ENCODE measurements at places on chromosomes 3 and 15.

DNA sequence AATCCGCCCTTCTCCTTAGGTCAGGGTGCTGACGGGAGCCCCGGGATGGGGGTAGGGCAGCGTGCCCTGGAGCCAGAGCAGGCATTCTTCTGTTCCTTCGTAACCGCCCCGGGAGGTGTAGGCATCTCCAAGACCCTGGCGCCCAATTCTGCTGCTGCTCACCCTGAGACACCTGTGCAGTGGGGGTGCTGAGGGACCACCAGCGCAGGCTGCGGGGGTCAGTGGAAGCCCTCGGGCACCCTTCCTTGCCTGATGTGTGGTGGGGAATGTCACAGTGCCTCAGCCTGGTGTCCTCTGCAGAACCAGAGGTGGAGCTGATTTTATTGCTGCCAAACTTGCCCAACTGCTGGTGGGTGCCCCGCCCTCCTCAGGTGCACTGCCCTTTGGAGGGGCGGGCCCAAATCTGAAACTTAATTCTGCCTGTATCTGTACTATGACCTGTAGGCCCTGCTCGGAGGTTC lies 7.3 kb downstream of the CSK start:
- no peak for DNase-seq

GRCh38 chr15:51168700-51169099 lies 74.0 kb upstream of the TNFAIP8L3 start:
- no peak for DNase-seq

- no peak for DNase-seq
These were observed 1.1 kb downstream of the ZBTB20 start for GRCh38 chr3:115146032-115146417.

- DNase-seq, result no peak
These were observed 1040.1 kb upstream of the NR2F2 start for GRCh38 chr15:95290176-95290974.

GRCh38 chr15:65888981-65889380 lies 19.7 kb downstream of the RAB11A start:
- DNase-seq, result no peak

- DNase-seq, result no peak
These were observed 44.0 kb downstream of the KLF15 start for GRCh38 chr3:126313166-126313565.

DNA sequence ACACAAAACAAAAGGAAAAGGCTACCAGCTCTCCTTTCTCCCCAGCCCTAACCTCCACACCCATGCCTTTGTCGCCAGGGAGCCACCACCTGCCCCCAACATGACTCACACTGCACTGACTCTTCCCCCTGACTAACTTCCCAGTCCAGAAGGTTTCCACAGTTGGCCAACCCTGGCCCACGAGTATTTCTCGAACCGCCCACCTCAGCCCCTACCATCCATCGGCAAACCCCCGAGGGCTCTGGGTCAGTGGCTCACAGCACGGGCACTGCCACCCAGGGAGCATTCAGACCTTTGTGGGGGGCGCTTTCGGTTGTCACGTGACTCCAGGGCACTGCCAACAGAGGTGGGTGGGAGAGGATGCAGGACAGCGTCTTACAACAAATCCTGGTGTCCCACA lies 152.3 kb downstream of the LRRC28 start:
- no peak for DNase-seq

DNA sequence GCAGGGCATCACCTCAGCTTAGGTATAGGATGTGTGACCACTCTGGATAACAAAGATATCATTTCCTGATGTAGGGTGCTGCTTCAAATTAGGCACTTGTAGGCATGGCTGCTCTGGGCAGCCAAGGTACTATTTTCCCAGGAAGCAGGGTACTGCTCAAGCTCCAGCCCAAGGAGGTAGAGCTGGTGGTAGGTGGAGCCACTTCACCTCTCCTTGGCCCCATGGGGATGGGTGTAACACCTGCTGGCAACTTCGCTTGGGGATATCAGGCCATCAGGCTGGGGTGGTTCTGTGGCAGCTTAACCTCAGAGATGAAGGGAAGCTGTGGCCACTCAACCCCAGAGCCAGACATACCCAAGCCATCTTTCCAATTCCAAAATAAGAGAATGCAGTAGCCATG lies 147.1 kb upstream of the IGF1R start:
- no peak for DNase-seq

- no peak for DNase-seq
These were observed 805.8 kb downstream of the FHIT start for GRCh38 chr3:60445446-60445845.

- no peak for DNase-seq
These were observed 5.9 kb upstream of the NGRN start for GRCh38 chr15:90259524-90259923.

DNA sequence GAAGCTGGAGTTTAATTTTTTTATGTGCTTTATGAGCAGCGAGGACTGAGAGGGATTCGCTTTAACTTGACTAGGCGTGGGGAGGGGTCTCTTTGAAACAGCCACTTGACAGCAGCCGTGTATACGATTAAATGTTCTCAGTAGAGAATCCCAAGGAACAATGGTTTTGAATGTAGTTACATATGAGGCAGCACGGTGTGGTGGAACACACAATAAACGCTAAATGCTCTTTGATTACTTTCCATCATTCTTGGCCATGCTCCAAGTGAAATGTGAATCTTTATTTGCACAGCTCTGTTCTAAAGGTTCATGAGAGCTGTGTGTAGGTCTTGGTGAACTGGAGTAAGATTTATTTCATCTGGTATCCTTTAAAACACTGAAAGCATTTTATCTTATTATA lies 251.4 kb upstream of the TGFBR2 start:
- DNase-seq, result no peak

DNA sequence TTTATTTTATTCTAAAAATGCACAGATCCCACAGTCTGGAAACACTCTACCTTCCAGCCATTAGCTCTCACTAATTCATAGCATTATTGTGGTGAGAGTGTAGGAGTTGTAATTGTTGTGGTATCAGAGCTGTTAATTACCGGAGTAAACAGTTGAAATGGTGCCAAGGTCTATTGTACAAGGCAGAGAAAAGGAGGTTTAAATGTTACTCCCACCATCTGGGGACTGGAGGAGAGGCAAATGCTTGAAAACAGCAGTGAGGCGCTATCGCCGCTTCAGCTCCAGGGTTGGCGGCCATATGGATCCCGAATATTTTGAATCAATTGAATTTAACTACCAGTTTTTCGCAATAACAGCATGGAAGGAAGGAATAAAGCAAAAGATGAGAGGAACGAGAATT lies 113.1 kb upstream of the C15orf61 start:
- no peak for DNase-seq

- no peak for DNase-seq
These were observed 105.0 kb downstream of the CLASP2 start for GRCh38 chr3:33613041-33613440.

DNA sequence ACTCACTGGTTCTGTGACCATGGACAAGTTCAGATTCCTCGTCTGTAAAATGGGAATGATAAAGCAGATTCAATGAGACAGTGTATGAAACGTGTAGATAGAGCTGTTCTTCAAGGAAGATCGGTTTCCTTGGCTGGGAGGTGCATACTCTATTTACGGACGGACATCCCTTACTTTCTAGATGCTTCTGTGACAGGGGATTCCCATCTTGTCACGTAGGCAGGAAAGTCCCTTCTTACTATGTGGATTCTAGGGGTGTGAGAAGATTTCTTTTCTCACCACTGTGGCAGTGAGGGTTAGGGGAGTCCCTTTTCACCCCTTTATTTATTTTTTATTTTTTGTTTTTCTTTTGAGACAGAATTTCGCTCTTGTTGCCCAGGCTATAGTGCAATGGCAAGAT lies 180.9 kb upstream of the TBL1XR1 start:
- no peak for DNase-seq

- no peak for DNase-seq
These were observed 169.1 kb downstream of the CDIN1 start for GRCh38 chr15:36748366-36749115.

GRCh38 chr15:96270581-96271172 lies 59.8 kb upstream of the NR2F2 start:
- no peak for DNase-seq

DNA sequence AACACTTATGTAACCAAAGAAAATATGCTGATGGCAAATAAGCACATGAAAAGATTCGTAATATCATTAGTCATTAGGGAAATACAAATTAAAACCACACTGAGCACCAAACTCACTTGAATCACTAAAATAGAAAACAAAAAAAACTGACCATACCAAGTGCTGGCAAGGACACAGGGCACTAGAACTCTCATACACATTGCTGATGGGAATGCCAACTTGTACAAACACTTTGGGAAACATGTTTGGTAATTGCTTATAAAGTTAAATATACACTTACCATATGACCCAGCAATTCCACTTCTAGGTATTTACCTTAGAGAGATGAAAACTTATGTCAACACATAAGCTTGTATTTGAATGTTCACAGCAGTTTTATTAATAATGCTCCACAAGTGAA lies 95.5 kb downstream of the TFDP2 start:
- no peak for DNase-seq

DNA sequence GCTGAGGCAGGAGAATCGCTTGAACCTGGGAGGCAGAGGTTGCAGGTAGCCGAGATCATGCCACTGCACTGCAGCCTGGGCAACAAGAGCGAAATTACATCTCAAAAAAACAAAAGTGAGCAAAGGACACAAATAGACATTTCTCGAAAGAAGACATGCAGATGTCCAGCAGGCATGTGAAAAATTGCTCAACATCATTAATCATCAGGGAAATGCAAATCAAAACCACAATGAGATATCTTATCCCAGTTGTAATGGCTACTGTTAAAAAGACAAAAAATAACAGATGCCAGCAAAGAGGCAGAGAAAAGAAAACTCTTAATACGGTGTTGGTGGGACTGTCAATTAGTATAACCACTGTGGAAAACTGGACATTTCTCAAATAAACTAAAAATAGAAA lies 20.9 kb downstream of the ASB7 start:
- no peak for DNase-seq

GRCh38 chr3:115148142-115148790 lies 1.2 kb upstream of the ZBTB20 start:
- DNase-seq, result no peak

DNA sequence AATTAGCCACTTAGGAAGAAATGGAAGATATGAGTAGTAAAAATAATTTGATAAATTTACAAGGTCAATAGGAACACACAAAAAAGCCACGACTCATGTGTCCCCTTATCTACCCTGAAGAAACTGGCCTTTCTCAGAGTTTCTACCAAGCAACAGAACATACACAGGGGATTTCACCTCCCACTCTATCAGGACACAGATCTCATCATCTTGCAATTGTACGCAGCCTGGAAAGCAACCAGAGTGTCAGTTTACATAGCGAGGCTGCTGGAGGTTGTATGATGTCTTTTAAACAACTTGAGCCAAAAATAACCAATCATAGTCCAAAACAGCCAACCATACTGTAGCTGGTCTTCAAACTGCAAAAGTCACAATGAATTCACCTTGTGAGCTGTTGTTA lies 19.7 kb upstream of the LMOD3 start:
- no peak for DNase-seq

DNA sequence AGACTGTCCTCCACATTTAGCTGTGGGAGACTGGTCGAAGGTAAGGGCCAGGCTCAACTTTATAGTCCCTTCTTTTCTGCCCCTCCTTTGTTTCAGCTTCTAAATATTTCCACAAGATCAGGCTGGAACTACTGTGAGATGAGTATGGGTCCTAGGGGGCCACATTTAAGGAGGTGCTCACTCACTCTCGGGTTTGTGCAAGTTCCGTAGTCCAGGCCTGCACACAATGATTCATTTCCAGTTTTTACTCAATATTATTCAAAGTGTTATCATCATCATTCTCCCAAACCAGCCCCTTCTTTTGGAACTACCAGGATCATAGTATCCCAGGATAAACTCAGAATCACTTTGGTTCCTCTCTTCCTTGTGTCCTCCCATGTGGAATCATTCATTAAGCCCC lies 289.1 kb downstream of the ADAMTSL3 start:
- DNase-seq, result no peak

DNA sequence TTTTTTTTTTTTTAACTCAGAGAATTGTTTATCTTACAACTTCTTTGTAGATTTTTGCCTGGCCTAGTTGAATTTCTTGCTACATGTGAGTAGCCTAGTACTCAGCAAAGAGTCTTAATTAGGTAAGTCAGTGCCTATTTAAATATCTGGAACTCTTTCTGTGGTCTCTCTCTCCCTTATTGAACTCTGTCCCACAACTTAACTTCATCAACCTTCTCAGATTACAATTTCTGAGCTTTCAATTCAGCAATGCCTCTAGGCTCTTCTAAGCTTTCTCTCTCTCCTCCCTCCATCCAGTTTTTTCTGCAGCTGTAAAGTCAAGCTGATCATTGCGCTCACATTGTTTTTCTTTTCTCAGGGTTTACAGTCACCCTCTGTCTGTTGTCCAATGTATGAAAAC lies 517.6 kb upstream of the ROBO1 start:
- no peak for DNase-seq
